ENCODE measurements at places on chromosomes 4 and X.

- DNase-seq = no peak
Observed at GRCh38 chrX:150635952-150636351, 57.2 kb upstream of the MTMR1 start.

DNA sequence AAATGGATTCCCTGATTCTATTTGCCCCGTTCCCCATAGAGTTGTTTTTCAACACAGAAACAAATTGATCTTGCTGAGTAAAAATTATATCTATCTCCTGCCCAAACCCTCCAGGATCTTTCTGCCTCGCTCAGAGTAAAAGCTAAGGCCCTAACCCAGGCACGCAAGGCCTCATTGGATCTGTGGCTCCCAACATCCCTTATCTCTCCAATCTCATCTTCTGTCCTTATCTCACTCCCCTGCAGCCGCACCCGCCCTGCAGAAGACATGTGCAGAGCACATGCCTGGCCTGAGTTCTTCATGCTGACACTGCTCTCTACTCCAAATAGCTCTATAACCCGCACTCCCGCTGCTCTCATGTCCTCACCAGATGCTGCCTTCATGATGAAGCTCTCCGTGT is 543.8 kb upstream of the ZFP42 start:
- DNase-seq = no peak

GRCh38 chr4:176988226-176988625 is 195.5 kb upstream of the VEGFC start:
- DNase-seq = no peak

DNA sequence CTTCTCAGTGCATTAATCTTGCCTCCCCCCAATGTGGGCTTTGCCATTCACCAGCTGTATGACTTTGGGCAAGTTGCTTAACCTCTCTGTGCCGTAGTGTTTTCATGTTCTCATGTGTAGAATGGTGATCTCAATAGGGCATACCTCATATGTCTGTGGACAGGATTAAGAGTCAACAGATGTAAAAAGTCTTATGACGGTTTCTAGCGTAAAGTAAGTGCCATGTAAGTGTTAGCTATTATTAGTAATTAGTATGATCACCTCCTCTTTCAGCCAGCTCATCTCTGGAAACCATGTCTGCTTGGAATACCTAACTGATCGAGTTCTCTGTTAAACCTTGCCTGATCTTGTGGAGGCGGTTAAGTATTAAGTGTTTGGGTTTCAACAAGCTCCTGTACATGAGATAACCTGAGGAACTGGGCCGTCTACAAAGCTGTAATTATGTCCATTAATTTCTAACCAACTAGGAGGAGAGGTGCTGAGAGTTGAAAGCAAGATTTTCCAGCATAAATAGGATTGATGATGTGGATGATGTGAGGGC is 66.3 kb downstream of the TSC22D3 start:
- DNase-seq = no peak

DNA sequence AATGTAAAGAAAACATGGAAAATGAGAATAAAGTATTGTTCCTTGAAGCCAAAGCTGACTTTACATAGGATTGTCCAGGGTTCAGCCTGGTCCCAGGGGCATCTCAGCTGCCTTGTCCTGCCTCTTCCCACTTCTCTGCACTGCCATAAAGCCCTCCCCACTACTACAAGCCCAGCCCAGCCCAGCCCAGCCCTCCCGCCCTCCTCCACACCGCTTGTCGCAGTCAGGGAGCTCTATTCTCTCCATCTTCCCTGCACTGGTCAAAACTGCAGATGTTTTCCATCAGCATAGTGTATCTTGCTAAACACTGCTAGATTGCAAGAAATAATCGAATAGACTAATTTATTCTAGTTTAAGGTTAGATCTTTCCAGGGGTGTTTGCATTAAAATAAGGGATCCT is 100.3 kb downstream of the TENM3 start:
- no peak for DNase-seq

DNA sequence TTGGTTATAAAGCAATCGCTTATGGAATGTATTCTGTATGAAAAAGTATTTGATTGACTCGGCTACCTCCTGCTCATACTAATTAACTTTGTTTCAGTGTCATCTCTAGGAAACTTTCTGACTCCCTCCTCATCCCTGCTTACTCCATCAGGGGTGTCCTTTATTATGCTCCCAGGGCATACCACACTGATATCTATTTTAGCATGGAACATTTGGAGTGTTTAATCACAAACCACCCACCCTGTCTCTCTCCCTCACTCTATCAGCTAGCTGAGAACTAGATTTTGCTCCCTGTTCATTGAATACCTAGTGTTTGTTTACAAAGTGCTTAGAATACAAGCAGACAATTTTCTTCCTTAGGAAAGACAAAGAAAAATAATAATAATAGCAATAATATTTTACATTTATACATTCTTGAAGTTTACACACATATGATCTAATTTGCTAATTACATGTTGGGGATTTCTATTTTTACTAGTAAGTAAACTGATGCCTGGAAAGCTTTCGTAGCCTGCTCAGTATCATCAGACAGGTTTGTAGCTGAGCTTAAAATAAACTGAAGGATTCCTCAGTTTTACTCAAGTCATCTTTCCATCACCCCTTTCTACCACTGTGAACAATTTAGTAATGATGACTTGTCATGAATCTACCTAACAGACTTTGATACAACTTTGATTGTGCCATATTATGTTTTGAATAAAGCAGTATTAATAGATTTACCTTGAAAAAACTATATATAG is 811.4 kb upstream of the HS3ST1 start:
- DNase-seq = no peak

DNA sequence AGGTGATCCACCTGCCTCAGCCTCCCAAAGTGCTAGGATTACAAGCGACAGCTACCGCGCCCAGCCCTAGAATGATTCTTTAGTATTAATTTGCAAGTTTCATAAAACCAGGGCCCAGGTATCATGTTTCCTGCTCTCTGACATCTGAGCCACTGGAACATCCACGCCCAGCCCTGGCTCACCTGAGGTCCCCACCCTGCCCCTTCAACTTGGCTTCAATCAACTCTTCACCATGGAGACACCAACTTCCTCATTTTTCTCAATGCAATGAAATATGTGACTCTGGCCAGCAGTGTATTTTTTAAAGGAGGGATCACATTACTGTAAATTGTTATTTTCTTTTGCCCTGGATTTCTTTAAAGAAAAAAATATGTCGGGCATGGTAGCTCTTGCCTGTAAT is 3.9 kb downstream of the PRSS12 start:
- no peak for DNase-seq

GRCh38 chr4:110245577-110245976 is 47.2 kb upstream of the ELOVL6 start:
- DNase-seq = no peak

GRCh38 chr4:10730590-10730989 is 46.0 kb upstream of the CLNK start:
- no peak for DNase-seq

DNA sequence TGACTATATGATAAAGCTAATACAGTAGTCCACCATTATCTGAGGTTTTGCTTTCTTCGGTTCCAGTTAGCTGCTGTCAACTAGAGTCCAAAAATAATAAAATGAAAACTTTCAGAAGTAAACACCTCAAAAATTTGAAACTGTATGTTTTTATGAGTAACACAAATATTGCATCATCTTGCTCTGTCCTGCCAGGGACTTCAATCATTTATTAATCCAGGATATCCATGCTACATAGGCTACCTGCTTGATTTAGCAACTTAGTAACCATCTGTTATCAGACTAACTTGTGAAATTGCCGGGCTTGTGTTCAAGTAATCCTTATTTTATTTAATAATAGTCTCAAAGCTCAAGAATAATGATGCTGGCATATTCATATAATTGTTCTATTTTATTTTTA is 1537.8 kb upstream of the PABPC4L start:
- DNase-seq = no peak

GRCh38 chr4:113645771-113646441 is 115.6 kb downstream of the CAMK2D start:
- no peak for DNase-seq

GRCh38 chr4:127239902-127240763 is 392.6 kb upstream of the INTU start:
- DNase-seq = no peak

DNA sequence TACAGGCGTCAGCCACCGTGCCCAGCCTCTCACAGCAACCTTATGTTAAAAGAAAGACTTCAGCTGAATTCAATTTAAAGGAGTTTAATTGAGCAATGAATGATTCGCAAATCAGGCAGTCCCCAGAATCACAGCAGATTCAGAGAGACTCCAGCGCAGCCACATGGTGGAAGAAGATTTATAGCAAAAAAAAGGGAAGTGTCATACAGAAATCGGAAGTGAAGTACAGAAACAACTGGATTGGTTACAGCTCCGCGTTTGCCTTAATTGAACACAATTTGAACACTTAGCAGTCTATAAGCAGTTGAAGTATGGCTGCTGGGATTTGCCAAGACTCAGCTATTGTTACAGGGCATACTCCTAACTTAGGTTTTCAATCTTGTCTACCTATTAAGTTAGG is 19.8 kb downstream of the CENPVL3 start:
- no peak for DNase-seq

DNA sequence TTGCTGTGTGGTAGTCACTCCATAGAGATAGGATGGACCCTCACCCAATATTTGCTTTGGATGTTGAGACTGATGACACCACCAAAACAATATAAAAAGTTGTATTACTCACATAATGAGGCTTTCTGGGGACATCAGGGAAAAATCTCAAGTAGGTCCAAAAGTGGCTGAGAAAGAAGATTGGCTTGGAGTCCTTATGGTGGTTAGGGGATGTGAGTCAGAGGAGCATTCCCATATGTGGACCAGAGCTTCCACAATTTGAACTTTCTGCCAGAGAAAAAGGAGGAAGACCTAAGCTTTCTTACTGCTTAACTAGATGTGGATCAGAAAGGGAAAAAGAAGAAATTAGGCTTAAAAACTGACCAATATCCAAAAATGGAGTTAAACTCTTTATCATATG is 460.5 kb downstream of the SH3BGRL start:
- no peak for DNase-seq

GRCh38 chrX:111568354-111568753 is 56.9 kb downstream of the SERTM2 start:
- no peak for DNase-seq

DNA sequence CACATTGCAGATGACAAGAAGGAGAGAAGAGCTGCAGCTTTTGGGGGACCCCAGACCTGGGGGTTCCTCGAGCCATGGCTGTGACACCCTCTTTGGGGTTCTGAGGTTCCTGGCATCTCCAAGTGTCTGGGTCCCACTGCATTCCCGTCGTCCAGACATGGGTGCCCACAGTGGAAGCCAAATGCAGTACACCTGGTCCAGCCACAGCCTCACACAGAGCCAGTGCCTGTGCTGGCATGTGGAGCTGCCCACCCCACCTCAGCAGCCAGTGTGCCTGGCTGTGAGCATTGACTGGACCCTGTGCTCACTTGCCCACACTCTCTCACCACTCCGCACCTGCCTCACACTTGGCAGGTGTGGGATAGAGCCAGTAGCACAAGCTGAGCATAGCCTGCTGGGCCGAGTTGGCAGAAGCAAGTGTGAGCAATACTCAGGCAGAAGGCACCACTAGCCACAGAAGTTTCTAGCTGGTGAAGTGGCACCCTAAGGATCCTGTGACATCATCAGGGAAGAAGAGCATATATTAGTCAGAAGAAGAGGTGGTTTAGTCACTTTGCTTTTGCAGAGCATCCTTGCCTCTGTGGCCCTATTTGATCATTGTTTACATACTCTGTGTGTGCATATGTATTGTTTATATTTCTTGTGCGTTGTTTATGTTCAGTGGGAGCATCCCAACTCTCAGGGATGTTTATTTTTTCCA is 65.0 kb upstream of the MAGEB2 start:
- no peak for DNase-seq

- DNase-seq = no peak
Observed at GRCh38 chrX:19740744-19741143, 146.7 kb downstream of the SH3KBP1 start.

GRCh38 chr4:77022560-77023179 is 53.1 kb downstream of the CCNI start:
- peak; percentile 56 for DNase-seq

DNA sequence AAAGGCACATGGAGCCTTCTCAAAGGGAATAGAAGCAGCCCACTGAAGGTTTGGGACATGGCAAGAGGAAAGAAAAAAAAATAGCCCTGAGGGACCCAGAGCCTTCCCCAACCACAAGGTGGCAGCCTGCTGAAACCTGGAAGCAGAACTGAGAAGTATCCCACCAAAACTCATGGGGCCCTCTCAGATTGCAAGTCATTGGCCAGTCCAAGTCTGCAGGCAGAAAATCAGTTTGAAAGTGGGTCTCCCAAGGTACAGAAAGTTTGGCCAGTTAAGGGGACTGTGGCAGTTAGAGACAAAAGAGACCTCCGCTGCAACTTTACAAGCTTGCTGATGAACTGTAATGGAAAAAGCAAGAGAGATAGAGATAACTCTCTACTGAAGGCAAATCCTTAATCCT is 155.8 kb downstream of the ANTXR2 start:
- no peak for DNase-seq

DNA sequence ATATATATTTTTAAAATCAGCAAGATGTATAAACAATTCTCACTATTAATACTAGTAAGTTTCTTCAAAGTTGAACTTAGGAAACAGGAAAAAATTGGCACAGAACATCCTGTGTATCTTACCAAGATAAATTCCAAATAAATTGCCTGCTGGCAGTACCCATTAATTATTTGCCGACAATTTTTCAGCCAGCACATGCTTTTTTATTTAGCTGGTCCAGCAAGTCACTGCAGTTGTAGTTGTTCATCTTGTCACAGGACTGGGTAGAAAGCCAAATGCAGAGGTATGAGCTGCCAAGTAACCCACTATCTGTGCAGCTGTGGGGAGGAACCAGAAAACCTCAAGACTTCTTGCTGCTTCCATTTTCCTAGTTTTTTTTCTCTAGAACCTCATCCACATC is 113.4 kb downstream of the PACRGL start:
- DNase-seq = peak; percentile 20

Data from brain (organoid and tissue), 16 donors.